ENCODE measurements at places on chromosomes 7 and 10.
A peak's percentile ranks its signal among the peaks of the same experiment; 100 is the strongest.

GRCh38 chr7:50121286-50121685 is 28.2 kb upstream of the ZPBP start:
- H3K36me3 ChIP-seq, result no peaks in the 10 kb centered on the region
- H3K4me1 ChIP-seq, result no peaks in the 10 kb centered on the region
- DNase-seq, result no peak
- no peak overlapping the region for H3K4me3 ChIP-seq
- H3K27me3 ChIP-seq, result no peaks in the 10 kb centered on the region

DNA sequence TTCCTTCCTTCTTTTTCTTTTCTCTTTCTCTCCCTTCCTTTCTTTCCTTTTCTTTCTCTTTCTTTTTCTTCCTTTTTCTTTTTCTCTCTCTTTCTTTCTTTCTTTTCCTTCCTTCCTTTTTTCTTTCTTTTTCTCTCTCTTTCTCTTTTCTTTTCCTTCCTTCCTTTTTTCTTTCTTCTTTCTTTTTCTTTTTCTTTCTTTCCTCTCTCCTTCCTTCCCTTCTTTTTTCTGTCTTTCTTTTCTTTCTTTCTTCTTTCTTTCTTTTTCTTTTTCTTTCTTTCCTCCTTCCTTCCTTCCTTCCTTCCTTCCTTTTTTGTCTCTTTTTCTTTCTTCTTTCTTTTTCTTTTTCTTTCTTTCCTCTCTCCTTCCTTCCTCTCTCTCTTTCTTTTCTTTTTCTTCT is 136.8 kb downstream of the PTN start:
- no peak overlapping the region for H3K27ac ChIP-seq
- H3K4me1 ChIP-seq, result no peaks in the 10 kb centered on the region
- no peak for DNase-seq
- no peaks in the 10 kb centered on the region for H3K27me3 ChIP-seq
- H3K36me3 ChIP-seq, result no peaks in the 10 kb centered on the region

GRCh38 chr7:112302566-112302965 is 96.1 kb downstream of the ZNF277 start:
- no peak for DNase-seq
- H3K27me3 ChIP-seq, result no peaks in the 10 kb centered on the region
- H3K4me1 ChIP-seq, result no peaks in the 10 kb centered on the region
- H3K4me3 ChIP-seq, result no peak overlapping the region
- no peak overlapping the region for H3K27ac ChIP-seq

- no peak overlapping the region for H3K4me3 ChIP-seq
- H3K36me3 ChIP-seq, result no peaks in the 10 kb centered on the region
- H3K27me3 ChIP-seq, result peaks cover 3% of the 10 kb centered on the region
Measured at GRCh38 chr10:45155784-45156183, 155.1 kb downstream of the ZNF22 start.

DNA sequence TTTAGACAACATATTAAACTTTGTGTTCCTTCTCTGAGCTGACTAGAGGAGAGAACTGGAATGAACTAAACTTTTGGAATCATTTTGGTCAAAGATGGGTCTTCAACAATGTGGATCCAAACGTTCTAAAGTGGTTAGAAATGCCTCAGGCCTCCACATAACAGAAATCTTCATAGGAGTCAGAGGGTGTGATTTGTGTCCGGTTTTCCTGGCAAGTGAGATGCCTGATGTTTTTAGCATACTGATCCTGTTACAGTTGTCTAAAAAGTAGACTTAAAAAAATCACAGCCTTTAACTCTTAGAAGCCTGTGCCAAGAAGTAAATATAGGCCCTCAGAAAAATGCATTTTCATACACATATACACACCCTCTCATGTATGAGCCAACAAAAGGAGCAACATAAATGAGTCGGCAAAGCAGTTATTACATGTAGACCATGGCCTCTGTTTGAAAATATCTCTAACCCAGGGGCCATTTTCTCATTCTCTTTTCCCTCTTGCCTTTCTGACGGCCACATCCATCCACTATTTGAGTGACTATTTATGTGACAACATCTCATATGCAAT is 64.5 kb downstream of the ST7 start:
- H3K4me3 ChIP-seq, result no peak overlapping the region
- H3K27ac ChIP-seq, result no peak overlapping the region

DNA sequence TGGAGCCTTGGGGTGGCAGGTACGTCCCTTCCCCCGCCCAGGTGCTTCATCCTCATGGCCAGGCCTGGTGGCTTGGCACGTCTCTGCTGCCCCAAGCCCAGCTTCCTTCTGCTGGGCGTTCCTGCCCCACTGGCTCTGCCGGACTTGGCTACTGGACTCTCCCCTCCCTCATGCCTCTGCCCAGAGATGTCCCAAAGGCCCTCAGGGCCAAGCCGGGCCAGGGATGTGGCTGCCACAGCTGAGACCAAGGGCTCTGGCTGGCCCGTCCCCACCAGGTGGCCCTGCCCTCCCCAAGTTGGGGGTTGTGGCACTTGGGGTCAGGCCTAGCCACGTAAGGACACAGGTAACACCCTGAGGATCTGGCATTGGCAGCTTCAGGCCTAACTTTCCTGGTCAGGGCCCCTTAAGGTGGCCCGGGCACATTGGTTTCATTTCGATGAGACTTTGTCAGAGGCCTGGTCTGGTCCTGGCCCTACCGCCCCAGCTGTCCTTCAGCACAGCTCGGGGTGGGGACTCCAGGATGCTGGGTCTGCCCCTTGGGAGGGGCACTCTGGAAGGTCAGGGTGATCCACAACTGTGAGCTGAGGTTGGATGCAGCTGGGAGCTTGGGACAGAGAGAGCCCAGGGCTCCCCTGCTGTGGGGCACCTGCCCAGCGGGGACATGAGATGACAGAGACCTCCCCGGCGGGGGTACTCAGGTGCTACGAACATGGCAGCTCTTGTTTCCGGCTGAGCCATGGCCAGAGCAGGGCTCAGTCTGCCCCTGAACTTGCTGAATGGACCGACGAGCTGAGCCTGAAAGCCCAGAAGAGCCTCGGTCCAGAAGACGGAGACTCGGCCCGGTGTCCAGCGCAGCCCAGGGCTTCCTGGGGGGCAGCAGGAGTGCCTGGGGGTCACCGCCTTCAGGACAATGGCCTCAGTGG is 2.9 kb downstream of the BHLHA15 start:
- H3K36me3 ChIP-seq, result peaks cover 31% of the 10 kb centered on the region
- H3K27me3 ChIP-seq, result peaks cover 7% of the 10 kb centered on the region
- DNase-seq, result peak; percentile 82
- H3K4me1 ChIP-seq, result peaks cover 17% of the 10 kb centered on the region

GRCh38 chr10:18501198-18501597 is 150.2 kb downstream of the NSUN6 start:
- no peak overlapping the region for H3K4me3 ChIP-seq
- no peaks in the 10 kb centered on the region for H3K36me3 ChIP-seq
- no peaks in the 10 kb centered on the region for H3K27me3 ChIP-seq
- H3K4me1 ChIP-seq, result no peaks in the 10 kb centered on the region
- no peak overlapping the region for H3K27ac ChIP-seq
- no peak for DNase-seq

- H3K4me1 ChIP-seq, result no peaks in the 10 kb centered on the region
- no peak overlapping the region for H3K4me3 ChIP-seq
- no peak for DNase-seq
- no peak overlapping the region for H3K27ac ChIP-seq
- peaks cover 20% of the 10 kb centered on the region for H3K27me3 ChIP-seq
Measured at GRCh38 chr10:70956029-70956759, 67.8 kb upstream of the PCBD1 start.

DNA sequence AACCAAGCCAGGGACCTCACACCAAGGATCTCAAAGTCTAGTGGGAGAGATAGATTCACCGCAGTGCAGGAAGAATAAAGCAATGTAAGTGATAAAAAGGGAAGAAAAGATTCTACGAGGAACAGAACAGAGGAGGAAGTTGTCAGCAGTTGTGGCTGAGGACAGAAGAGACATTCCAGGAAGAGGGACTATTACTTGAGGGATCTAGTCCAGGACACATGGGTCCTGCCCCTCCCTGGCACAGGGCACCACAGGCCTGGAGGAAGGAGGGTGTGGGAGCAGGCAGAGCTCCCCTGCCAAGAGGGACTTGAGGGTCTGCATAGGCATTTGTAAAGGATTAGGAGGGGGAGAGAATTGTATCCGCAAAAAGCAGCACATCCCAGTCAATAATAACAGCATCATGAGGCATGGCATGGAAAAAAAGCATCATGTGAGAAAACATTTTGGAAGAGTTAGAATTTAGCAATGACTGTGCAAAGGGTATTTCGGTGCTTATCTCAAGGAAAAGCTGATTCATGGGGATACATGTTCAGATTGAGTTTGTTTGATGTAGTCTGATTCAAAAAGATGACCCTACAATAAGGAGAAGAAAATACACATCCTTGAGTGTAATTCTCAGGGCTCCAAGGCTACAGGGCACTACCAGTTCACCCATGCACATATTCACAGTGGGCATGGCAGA is 12.7 kb downstream of the C10orf71 start:
- no peaks in the 10 kb centered on the region for H3K27me3 ChIP-seq
- no peak for DNase-seq
- no peak overlapping the region for H3K4me3 ChIP-seq
- H3K27ac ChIP-seq, result no peak overlapping the region

DNA sequence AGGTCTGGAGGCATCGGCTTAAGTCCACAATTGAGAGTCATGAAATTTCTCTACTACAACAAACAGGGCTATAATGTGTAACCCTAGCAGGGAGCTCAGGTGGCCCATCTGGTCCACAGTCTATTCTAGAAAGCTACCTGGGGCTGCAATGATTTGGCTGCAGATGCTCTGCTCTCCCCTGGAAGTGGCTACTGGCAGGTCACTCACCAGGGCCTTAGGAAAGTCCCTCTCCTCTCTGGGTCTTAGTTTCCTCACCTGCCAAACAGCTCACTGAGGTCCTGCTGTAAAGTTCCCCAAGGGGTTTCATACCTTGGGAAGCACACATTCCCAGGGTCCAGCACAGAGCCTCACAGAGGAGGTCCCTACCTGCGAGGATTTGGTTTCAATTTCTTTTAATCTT is 2.5 kb downstream of the IGFBP3 start:
- no peak for DNase-seq
- peaks cover 8% of the 10 kb centered on the region for H3K36me3 ChIP-seq
- H3K4me1 ChIP-seq, result peaks cover 47% of the 10 kb centered on the region

DNA sequence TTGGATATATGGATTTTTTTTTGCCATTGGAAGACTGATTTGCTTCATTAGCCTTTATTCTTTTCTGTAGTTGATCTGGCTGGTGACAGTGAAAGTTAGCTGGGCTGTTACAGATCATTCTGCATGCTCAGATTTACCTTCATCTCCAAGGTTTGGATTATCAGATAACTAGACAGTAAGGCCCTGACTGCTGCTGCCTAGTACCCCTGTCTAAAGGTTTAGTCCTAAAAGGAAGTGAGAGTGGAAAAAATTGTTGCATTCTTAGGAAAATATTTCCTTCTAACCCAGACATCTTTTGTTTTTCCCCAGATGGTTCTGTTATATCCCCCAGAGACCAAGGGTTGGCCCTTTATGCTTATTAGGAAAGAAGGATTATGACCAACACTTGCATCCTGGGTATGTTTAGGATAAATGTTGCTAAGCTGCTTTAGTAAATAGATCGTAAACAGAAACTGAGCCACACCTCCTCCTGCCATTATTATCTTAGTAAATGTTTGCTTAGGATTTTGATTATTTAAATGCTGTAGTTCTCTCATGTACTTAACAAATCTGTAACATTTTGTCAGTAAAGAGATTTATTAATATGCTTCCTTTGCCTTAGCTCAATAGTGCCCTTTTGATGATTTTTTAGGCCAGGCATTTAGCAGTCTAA is 44.4 kb downstream of the MCU start:
- peaks cover 44% of the 10 kb centered on the region for H3K4me1 ChIP-seq
- peak overlapping the region; percentile 10 for H3K4me3 ChIP-seq
- peak overlapping the region; percentile 71 for H3K27ac ChIP-seq
- no peak for DNase-seq

GRCh38 chr10:98921316-98921715 is 314.3 kb downstream of the HPSE2 start:
- H3K4me1 ChIP-seq, result no peaks in the 10 kb centered on the region
- no peak overlapping the region for H3K27ac ChIP-seq
- DNase-seq, result peak; percentile 21
- H3K27me3 ChIP-seq, result no peaks in the 10 kb centered on the region
- no peak overlapping the region for H3K4me3 ChIP-seq

- peak overlapping the region; percentile 80 for H3K4me3 ChIP-seq
- H3K4me1 ChIP-seq, result peaks cover 37% of the 10 kb centered on the region
- peak overlapping the region; percentile 100 for H3K27ac ChIP-seq
- peaks cover 20% of the 10 kb centered on the region for H3K36me3 ChIP-seq
- H3K27me3 ChIP-seq, result no peaks in the 10 kb centered on the region
Measured at GRCh38 chr10:67883710-67884312, 645 bp upstream of the SIRT1 start.

GRCh38 chr7:94183289-94183749 is 179.2 kb upstream of the BET1 start:
- no peak overlapping the region for H3K4me3 ChIP-seq
- H3K27me3 ChIP-seq, result no peaks in the 10 kb centered on the region
- no peaks in the 10 kb centered on the region for H3K4me1 ChIP-seq
- peak overlapping the region; percentile 30 for H3K27ac ChIP-seq
- DNase-seq, result no peak

- H3K4me3 ChIP-seq, result no peak overlapping the region
- H3K36me3 ChIP-seq, result peaks cover 4% of the 10 kb centered on the region
- no peaks in the 10 kb centered on the region for H3K27me3 ChIP-seq
- DNase-seq, result no peak
Measured at GRCh38 chr10:14548474-14548873, 217.8 kb upstream of the FRMD4A start.

DNA sequence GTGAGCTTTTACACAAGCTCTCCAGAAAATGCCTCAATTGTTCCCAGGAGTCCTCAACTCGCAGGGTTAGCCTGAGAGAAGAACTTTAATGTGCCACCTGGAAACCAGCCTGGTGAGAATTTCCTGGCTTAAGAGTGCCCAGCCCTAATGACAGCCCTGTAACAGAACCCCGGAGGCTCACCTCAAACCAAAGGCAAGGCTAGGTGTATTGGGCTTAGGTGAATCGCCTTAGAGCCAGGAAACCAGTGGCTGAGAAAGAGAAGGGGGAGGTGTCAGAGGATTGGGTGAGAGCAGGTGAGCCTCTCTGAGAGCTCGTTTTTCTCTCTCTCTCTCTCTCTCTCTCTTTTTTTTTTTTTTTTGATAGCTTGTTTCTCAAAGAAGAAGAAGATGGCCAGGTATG is 7.3 kb downstream of the OCM2 start:
- DNase-seq, result no peak
- H3K4me3 ChIP-seq, result no peak overlapping the region
- no peaks in the 10 kb centered on the region for H3K4me1 ChIP-seq
- no peak overlapping the region for H3K27ac ChIP-seq
- H3K27me3 ChIP-seq, result peaks cover under 1% of the 10 kb centered on the region
- no peaks in the 10 kb centered on the region for H3K36me3 ChIP-seq

- no peak for DNase-seq
- H3K4me3 ChIP-seq, result peak overlapping the region; percentile 90
- peak overlapping the region; percentile 99 for H3K27ac ChIP-seq
- H3K4me1 ChIP-seq, result peaks cover 22% of the 10 kb centered on the region
- no peaks in the 10 kb centered on the region for H3K27me3 ChIP-seq
Measured at GRCh38 chr7:148697256-148698006, 1.3 kb upstream of the CUL1 start.

GRCh38 chr7:147245274-147245673 is 1128.7 kb downstream of the CNTNAP2 start:
- peak; percentile 45 for DNase-seq
- no peak overlapping the region for H3K4me3 ChIP-seq
- no peak overlapping the region for H3K27ac ChIP-seq
- no peaks in the 10 kb centered on the region for H3K4me1 ChIP-seq
- no peaks in the 10 kb centered on the region for H3K27me3 ChIP-seq
- H3K36me3 ChIP-seq, result no peaks in the 10 kb centered on the region
